B cell (primary cell): ENCODE measurements at places on chromosomes 2 and 18. TPM values are rescaled to one million over a fixed set of nuclear protein-coding genes. Genes with fewer than 3 reads are reported as not detected.
A peak's percentile ranks its signal among the peaks of the same experiment; 100 is the strongest.

- no peak for DNase-seq
Measured at GRCh38 chr18:4524096-4524495, 69.0 kb upstream of the DLGAP1 start.

DNA sequence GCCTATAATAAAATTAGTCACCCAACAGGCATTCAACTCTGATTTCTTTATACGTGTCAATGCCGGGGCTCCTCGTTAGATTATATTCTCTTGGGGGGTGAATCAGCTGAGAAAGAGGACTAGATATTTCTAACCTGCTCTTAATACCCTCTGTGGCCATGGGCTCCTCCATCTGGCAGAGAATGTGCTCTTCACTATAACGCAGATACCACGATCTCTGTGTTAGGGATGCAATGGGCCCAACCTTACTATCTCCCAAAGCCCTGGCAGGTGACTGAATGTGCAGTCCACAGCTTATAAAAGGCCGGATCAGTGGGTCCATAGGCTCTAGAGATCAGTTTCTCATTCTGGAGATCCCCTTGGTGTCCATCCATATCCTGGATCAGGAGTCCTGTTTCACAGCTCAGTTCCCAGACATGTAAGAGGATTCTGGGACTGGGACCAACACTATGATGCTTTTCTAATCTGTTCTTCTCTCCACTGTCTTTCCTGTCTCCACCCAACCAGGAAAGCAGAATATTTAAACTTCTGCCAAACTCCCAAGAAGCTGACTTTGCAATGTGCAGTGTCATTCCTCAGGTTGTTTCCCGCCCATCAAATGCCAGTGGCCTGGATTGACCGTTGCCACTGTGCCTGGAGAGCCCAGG is 71.4 kb upstream of the CELF4 start:
- no peak for DNase-seq

- no peak for DNase-seq
Measured at GRCh38 chr2:109176928-109177327, 47.9 kb downstream of the SH3RF3 start.

GRCh38 chr2:198916548-198917080 is 541.1 kb downstream of the SATB2 start:
- no peak for DNase-seq

DNA sequence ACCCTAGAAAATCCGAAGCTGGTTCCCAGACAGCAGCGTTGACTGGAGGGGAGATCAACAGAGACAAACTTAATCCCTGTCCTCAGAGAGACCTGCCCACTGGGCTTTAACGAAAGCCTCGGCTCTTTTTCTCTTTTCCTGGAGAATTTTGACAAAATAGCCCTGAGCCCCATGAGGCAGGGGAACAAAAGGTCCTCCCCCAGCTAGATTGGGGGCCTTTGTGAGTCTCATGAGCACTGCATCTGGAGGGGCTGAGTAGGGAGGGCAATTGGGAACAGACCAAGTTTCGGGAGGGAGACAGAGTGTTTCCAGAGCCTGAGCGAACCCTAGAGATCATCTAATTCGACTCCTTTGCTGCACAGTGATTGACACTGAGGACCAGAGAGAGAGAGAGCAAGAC is 123.9 kb upstream of the HAAO start:
- DNase-seq = no peak

GRCh38 chr18:11937874-11938478 is 29.9 kb upstream of the MPPE1 start:
- peak; percentile 82 for DNase-seq

GRCh38 chr2:216653931-216654365 is 20.7 kb downstream of the IGFBP2 start:
- no peak for DNase-seq

GRCh38 chr18:48714873-48715272 is 176.0 kb downstream of the CTIF start:
- DNase-seq = no peak

DNA sequence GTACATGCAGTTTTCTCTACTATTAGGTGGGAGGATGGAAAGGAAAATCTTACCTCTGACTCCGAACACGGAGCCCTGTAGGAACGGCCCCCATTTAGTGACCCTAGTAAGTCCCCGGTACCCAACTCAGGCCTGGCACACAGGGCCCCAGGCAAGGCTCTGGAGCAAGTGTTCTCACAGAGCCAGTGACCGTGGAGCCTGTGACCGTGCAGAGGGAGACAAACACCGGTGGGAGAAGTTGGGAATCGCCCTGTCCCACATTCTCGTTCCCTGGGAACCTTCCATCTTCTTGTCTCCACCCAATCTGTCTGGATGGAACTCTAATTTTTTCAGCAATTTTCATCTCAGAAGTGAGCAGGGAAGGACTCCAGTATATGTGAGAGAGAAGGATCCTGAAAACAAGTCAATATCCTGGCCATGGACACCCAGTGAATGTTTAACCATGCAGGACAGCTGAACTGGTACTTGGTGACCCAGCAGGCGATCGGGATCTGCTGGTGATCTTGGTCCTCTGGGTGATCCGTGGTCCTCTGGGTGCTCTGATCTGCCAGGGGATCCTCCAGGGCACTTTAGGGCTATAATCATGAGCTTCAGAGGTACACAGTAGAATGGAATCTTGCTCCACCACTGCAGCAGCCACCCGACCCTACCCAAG is 348.6 kb upstream of the ID2 start:
- no peak for DNase-seq

DNA sequence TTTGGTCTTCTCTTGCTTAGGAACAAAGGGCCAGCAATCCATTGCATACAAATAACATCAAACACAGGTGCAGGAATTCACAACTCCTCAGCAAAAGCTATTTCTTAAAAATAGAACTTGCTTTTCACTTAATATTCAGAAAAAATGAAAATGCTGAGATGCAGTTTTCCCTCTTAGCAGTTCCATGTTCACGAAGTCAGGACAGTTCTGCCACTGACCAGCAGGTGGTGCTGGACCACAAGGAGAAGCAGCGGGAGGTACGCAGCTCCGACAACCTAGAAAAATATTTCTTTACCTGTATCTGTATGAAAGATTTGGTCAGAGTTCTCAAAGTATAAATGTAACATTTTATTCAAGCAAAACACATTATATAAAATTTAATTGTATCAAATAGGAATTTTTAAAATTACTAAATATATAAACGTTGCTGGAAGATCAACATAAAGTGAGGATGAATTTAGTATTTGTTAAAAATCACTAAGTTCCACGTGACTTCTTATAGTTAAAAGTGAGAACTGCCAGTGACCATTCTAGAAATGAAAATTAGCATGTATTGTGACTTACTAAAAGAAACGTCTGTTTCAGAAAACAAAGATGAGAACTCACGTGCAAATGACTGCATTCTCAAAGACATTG is 48.8 kb downstream of the ADNP2 start:
- DNase-seq = peak; percentile 77

GRCh38 chr2:11550901-11551568 is 17.2 kb downstream of the GREB1 start:
- DNase-seq = no peak

The TMEM247 gene
- not detected in 2 replicates for total RNA-seq

The KCNF1 gene
- not detected in 2 replicates for total RNA-seq

The STPG4 gene
- 0.79 and 0.90 TPM in 2 replicates for total RNA-seq

The MC5R gene
- total RNA-seq = not detected in 2 replicates

The ABCG8 gene
- total RNA-seq = not detected in 2 replicates

The ZNF519 gene
- 19.5 and 20.9 TPM in 2 replicates for total RNA-seq

The OSBPL1A gene
- total RNA-seq = 0.63 and 0.86 TPM in 2 replicates

The CCDC93 gene
- 79.6 and 86.7 TPM in 2 replicates for total RNA-seq

The UBE2E3 gene
- 27.5 and 31.6 TPM in 2 replicates for total RNA-seq

The CAPN13 gene
- not detected in 2 replicates for total RNA-seq

The RAB27B gene
- total RNA-seq = 0.07 and 0.39 TPM in 2 replicates
